SK-MEL-5 (cell line): ENCODE measurements at places on chromosomes 3 and 15. TPM values are rescaled to one million over a fixed set of nuclear protein-coding genes. Genes with fewer than 3 reads are reported as not detected.

Gene CLCN2
- total RNA-seq = 5.7 and 5.9 TPM in 2 replicates

Gene SLC25A20
- 21.4 and 26.5 TPM in 2 replicates for total RNA-seq

Gene PCOLCE2
- 57.2 and 60.6 TPM in 2 replicates for total RNA-seq

Gene CPLX3
- total RNA-seq = not detected in 2 replicates

Gene TMEM207
- 0.19 and 0.21 TPM in 2 replicates for total RNA-seq

Gene CD200R1
- total RNA-seq = not detected in 2 replicates

Gene NCK1
- total RNA-seq = 40.0 and 43.8 TPM in 2 replicates

Gene CFAP91
- not detected in 2 replicates for total RNA-seq

Gene NOX5
- 4.0 TPM in 2 replicates for total RNA-seq

Gene SEMA3F
- 1.5 and 2.5 TPM in 2 replicates for total RNA-seq

Gene DMXL2
- 42.2 and 46.4 TPM in 2 replicates for total RNA-seq

Gene PLCD1
- 7.0 and 8.8 TPM in 2 replicates for total RNA-seq

Gene AADACL2
- not detected in 2 replicates for total RNA-seq

Gene PIERCE2
- total RNA-seq = 3.9 and 4.1 TPM in 2 replicates

Gene SLC25A38
- total RNA-seq = 17.7 and 22.7 TPM in 2 replicates

Gene LMAN1L
- total RNA-seq = not detected in 2 replicates

Gene CHST13
- 0.77 and 1.7 TPM in 2 replicates for total RNA-seq

Gene MKRN2OS
- total RNA-seq = not detected in 2 replicates

Gene SOX14
- not detected in 2 replicates for total RNA-seq

Gene ZNF80
- 0.11 TPM in 1 of 2 replicates, not detected in the other for total RNA-seq

Gene C3orf18
- 4.0 and 4.2 TPM in 2 replicates for total RNA-seq

Gene GMNC
- not detected in 2 replicates for total RNA-seq

Gene SERPINI2
- not detected in 2 replicates for total RNA-seq

Gene HGD
- total RNA-seq = not detected in 2 replicates

Gene CFAP92
- 0.16 TPM in 1 of 2 replicates, not detected in the other for total RNA-seq

Gene TLR9
- not detected in 2 replicates for total RNA-seq

Gene ITIH3
- total RNA-seq = 0.26 TPM in 1 of 2 replicates, not detected in the other

Gene IQCF5
- not detected in 2 replicates for total RNA-seq

Gene GABRR3
- total RNA-seq = not detected in 2 replicates

Gene KCNMB3
- 0.37 and 0.58 TPM in 2 replicates for total RNA-seq

Gene POLQ
- 5.6 and 5.7 TPM in 2 replicates for total RNA-seq

Gene MCTP2
- total RNA-seq = 18.3 and 20.5 TPM in 2 replicates

Gene FHIT
- total RNA-seq = 3.9 and 4.0 TPM in 2 replicates

Gene TPRG1
- 0.45 TPM in 1 of 2 replicates, not detected in the other for total RNA-seq

Gene CCDC14
- 39.0 and 45.4 TPM in 2 replicates for total RNA-seq

Gene TBC1D21
- total RNA-seq = not detected in 2 replicates

Gene DTWD1
- 20.5 and 29.6 TPM in 2 replicates for total RNA-seq
